Endothelial cell (in vitro differentiated cells): ENCODE measurements at places on chromosomes 4 and X. TPM values are rescaled to one million over a fixed set of nuclear protein-coding genes. Genes with fewer than 3 reads are reported as not detected.
A peak's percentile ranks its signal among the peaks of the same experiment; 100 is the strongest.

The PPARGC1A gene
- 11.4 TPM for total RNA-seq

- no peaks in the 10 kb centered on the region for H3K36me3 ChIP-seq
- no peak overlapping the region for H3K27ac ChIP-seq
- no peaks in the 10 kb centered on the region for H3K4me1 ChIP-seq
- H3K4me3 ChIP-seq = no peak overlapping the region
- no peaks in the 10 kb centered on the region for H3K27me3 ChIP-seq
Observed at GRCh38 chrX:110914281-110914680, 118.7 kb upstream of the CHRDL1 start.

GRCh38 chrX:137166591-137166990 is 132.8 kb upstream of the GPR101 start:
- no peaks in the 10 kb centered on the region for H3K36me3 ChIP-seq
- no peaks in the 10 kb centered on the region for H3K27me3 ChIP-seq
- DNase-seq = peak; percentile 17
- H3K4me1 ChIP-seq = peaks cover 4% of the 10 kb centered on the region
- H3K4me3 ChIP-seq = no peak overlapping the region

GRCh38 chrX:150935467-150935866 is 37.0 kb upstream of the CD99L2 start:
- H3K27me3 ChIP-seq = no peaks in the 10 kb centered on the region
- no peaks in the 10 kb centered on the region for H3K36me3 ChIP-seq
- no peak overlapping the region for H3K27ac ChIP-seq
